ENCODE measurements at places on chromosomes 5 and 9. TPM values are rescaled to one million over a fixed set of nuclear protein-coding genes. Genes with fewer than 3 reads are reported as not detected.

The SYK gene
- total RNA-seq, result 31.0 TPM

The TRAF1 gene
- 0.42 TPM for total RNA-seq

The PCDHB16 gene
- total RNA-seq, result 0.14 TPM

The MYMK gene
- total RNA-seq, result not detected

The SURF2 gene
- 42.5 TPM for total RNA-seq

The FAM120AOS gene
- total RNA-seq, result 23.6 TPM
